Hepatic stellate cell (primary cell): ENCODE measurements at places on chromosomes 6 and 20.

GRCh38 chr20:61460261-61461052 lies 208.4 kb downstream of the CDH4 start:
- DNase-seq, result no peak

DNA sequence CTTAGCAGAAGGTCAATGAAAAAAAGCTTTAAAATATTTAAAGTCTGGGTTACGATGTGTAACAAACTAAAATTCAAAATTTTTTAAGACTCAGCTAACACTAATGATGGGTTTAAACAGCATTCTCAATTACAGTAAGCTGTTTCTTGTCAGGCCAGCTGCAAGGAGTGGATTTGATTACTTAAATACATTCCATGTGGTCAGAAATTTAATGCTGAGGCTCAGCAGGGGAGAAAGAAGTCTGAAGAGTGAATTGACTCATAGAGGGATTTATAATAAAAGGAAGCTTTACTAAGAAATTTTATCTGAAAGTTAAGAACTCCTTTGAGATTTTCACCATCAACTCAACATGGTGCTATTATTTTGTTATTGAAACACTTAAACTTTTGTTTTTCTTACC lies 398.6 kb downstream of the KHDRBS2 start:
- DNase-seq, result no peak

DNA sequence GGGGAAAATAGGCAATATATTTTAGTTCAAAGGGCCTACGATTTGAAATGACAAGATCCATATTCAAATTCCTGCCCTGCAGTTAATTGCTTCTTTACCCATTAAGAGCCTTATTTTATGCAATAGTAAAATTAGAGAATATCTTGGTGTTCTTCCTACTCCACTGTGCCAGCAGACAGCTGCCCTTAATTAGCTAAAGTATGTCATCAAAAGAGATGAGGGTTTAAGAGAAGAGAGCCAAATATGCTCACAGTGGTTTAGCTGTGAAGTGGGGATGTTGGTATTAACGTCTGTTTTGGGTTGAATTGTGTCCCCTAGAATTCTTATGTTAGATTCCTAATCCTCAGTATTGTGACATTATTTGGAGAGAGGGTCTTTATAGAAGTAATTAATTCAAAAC lies 148.1 kb downstream of the MOXD1 start:
- DNase-seq, result no peak

DNA sequence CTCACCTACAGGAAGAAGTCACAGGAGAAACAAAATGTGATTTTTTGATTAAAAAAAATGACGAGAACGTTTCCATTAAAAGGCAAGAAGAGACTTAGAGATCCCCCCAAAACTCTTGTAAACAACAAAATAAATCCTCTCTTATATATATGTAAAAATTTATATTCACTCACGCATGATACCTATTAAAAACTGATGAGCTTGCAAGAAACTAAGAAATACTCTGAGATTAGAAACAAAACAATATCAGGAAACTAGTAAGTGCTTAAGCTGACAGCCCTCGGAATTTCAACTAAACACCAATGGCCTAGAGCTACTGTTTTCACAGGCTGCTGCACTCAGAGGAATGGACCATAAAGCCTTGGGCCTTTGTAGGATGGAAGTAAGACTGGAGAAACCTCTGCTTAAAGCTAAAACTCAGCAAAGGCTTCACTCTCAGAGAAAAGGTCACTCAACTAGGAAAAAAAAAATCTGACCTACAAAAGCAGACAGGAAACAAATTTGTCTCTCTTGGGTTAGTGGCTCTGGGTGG lies 63.0 kb downstream of the MAP3K7 start:
- DNase-seq, result no peak

DNA sequence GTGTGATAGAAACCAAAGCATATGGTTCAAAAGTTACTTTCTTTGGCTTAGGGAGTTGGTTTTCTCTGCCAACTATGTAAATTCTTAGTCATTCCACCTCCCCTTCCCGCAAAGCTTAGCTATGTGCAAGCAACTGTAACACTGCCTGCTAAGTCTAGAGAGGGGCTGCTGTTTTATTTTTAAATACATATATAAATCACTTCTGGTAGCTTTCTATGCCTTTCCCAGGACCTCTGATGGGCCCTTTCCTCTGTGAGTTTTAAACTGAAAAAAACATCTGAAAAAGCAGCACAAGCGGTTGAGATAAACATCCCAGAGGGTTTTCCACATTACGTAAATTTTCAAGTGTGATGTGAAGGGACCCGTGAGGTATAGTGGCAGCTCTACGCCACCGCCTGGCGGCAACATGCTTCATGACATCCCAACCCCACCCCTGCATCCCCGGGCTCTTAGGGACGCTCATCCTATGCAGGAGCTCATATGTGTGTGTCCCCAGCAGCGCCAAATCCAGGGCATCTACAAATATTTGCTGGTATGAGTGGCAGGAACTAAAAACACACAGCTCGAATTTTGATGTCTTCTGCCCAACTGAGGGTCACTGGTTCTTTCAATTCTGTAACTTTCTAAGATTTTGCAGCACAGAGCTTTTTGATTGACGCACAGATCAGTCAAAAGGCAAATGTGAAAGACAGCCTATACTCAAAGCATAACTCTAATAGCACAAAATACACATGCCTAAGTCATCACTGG lies 12.7 kb downstream of the SAYSD1 start:
- DNase-seq, result peak; percentile 30

GRCh38 chr6:119891644-119892043 lies 542.1 kb upstream of the MAN1A1 start:
- no peak for DNase-seq
